Karpas-422 (cell line): ENCODE measurements at places on chromosomes 1 and 21. TPM values are rescaled to one million over a fixed set of nuclear protein-coding genes. Genes with fewer than 3 reads are reported as not detected.

- no peak for DNase-seq
These were observed 79.5 kb upstream of the GREM2 start for GRCh38 chr1:240691501-240691900.

- no peak for DNase-seq
These were observed 129.8 kb downstream of the PLPPR5 start for GRCh38 chr1:98874828-98875227.

GRCh38 chr1:221317537-221317936 is 424.4 kb downstream of the DUSP10 start:
- no peak for DNase-seq

- peak; percentile 86 for DNase-seq
These were observed 185.2 kb downstream of the FAF1 start for GRCh38 chr1:50774759-50775351.

DNA sequence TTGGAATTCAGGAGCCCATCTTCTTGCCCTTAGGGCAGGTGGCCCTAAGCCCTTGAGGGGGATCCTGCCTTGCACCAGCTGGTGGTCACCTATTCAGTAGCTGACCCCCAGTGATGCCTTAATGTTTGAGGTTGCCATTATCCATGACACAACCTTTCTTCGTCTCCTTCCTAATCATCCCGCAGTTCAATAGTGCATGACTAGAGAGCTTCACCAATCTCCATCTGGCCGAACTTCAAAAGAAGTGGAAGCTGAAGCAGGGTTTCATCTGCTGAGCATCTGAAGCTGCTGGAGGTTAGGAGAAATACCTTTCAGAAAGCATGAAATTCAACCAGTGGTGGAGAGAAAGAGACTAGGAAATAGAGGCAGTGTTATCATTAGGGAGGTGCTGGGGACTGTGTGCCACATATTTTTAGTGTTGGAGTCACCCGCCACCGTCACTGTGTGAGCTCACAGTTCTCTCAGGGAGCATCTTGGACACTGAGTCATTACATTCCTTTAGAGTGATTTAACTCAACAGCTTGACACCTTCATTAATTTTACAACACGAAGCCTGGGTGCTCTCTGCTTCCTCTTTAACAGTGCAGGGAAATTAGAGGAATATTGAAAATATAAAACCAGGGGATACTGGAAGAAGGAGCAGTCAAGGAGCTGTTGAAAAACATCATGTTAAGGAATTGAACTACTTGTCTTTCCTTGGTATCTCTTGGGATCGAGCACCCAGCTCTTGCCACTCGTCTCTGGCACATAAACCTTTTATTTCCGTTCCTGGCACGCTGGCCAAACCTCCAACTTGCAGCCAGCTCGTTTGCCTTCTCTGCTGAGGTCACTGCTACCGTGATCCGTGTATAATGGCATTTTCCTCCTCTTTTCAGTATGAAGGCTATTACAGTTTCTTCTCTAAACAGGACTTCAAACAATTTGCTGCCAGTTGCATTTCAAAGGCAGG is 53.6 kb downstream of the PEX14 start:
- DNase-seq: no peak

DNA sequence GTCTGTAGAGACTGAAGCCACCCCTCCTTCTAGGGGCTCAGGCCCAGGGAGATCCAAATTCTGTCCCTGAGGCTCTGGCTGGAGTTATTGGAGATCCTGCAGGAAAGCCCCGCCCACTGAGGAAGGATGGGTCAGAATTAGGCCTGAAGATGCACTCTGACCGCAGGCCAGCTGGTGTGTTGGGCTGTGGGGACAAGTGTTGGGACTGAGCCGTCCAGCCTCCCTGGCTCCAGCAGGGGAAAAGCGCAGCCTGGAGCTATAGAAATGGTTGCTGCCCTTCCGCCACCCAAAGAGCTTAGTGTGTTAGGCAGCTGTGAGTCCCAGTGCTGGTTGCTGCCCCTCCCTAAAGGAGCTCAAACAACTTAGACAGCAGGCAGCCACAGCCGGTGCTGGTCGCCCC is 33.0 kb upstream of the PRRX1 start:
- DNase-seq: no peak

DNA sequence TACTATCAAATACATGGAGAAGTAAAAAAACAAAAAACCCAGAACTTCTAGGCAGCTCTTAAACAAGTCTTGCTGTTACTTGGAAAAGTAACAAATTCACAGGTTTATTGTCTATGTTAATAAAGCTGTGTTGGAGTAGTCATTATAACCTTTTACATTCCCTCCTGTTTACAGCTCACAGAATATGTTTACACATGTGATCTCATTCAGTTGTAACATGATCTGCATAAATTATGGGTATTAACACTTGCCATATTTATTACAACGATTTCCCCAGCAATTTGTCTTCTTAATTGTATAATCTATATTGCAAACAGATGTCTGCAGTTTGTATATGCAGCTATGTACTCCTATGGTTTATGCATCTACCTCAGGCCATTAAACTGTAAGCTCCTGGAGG is 28.6 kb downstream of the ERG start:
- DNase-seq: no peak

DNA sequence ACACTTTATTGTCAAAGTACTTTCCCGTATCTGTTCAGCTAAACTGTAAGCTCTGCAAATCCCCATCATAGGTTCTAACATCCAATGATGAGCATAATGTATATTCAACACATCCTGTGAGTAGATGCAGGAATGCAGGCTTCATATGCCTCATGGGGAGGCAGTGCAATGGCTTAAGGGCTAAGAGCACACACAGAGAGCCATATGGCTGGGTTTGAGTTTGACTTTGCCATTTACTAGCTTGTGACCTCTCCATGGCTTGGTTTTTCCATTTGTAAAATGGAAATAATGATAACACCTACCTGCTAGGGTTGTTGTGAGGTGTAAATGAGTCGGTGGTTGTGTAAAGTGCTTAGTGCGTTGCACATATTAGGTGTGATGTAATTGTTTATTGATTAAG is 13.4 kb downstream of the RCSD1 start:
- no peak for DNase-seq

DNA sequence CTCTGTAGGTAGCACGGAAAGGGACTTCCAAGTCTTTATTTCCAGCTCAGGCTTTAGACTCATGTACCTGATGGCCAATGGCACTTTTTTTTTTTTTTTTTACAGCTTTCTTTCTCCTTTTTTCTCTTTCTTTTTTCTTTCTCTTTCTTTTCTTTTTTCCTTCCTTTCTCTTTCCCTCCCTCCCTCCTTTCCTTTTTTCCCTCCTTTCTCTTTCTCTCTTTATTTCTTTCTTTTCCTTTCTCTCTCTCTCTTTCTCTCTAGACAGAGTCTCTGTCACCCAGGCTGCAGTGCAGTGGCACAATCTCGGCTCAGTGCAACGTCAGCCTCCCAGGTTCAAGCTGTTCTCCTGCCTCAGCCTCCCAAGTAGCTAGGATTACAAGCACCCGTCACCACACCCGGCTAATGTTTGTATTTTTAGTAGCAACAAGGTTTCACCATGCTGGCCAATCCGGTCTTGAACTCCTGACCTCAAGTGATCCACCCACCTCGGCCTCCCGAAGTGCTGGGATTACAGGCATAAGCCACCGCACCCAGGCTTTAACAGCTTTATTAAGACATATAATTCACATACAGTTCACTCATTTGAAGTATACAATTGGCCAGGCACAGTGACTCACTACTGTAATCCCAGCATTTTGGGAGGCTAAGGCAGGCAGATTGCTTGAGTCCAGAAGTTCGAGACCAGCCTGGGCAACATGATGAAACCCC is 5.1 kb upstream of the DCAF8 start:
- DNase-seq: no peak

DNA sequence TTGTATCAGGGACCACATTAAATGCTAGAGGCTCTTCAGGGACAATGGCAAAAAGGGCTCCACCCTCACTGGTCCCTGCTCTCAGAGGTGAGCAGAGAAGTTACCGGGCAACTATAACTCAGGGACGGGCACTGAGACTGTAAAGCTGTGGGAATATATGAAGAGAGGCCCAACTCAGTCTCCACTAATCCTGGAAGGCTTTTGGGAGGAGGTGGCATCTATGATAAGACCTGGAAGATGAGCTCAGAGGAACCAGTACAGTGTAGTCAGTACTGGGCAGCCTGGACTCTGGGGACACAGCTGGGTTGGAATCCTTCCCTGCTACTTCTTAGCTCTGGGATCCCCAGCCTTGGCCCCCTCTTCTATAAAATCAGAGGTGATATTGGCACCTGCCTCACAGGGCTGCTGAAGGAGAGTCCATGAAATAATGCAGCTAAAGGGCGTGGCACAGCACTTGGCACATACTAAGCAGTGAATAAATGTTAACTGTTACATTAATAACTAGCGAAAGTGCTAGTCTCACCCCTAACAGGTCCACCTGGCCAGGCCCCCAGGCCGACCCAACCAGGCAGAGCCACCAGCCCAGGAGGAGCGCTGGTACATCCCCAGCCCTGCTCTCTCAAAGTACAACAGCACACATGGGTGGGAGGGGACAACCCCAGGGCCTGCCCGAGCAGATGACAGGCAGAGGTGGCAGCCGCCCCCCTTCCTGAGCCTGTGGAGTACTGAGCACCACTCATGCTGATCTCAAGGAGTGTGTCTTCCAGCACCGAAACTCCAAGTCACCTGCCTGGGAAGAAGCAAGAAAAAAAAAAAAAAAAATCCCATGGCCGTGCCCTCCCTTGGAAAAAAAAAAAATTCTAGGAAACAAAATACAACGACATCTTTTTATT is 62.7 kb downstream of the CASZ1 start:
- no peak for DNase-seq

DNA sequence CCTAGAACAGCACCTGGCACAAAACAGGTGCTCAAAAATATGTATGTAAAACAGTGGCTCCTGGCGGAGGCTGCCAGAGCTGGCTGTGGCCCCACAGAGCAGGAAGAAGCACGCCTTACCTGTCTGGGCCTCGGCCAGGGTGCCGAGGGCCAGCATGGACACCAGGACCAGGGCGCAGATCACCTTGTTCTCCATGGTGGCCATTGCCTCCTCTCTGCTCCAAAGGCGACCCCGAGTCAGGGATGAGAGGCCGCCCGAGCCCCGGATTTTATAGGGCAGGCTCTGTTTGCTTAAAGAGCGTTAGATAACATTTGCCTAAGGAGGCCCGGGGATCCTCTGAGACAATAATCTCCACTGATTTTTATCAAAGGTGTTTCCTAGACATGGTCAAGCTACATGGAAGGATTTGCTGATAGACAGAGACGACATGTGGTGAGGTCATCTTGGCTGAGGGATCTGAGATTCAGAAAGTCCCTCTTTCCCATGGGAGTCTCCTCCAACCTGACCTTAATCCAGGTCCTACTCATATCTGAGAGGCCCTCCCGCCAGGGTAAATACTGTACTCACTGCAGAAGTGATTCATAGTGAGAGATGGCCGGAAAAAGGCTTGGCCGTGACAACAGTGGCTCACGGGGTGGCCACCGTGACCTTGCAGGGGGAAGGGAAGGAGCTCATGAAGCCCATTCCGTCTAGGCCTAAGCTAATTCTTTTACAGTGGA is at the start of gene TFF1:
TSS of gene TFF1 (minus strand) at position 244 of the 719 bp plus-strand sequence. CDS start at position 204, 40 bp downstream.
- no peak for DNase-seq

DNA sequence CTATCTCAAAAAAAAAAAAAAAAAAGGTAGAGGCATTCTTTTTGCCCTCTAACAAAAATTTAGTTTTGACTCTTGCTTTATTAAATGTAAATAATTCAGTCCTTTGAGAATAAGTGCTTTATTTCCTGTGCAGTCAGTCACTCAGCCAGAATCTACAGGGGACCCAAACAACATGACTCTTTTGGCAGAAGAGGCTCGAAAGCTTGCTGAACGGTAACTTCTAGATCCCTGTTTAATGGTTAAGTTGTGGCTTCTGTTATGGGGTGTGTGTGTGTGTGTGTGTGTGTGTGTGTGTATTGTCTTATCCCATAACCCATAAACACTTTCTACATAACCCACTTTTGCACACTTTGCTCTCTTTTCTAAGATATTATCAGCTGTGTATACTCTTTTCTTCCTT is 54.9 kb upstream of the LAMC2 start:
- no peak for DNase-seq

DNA sequence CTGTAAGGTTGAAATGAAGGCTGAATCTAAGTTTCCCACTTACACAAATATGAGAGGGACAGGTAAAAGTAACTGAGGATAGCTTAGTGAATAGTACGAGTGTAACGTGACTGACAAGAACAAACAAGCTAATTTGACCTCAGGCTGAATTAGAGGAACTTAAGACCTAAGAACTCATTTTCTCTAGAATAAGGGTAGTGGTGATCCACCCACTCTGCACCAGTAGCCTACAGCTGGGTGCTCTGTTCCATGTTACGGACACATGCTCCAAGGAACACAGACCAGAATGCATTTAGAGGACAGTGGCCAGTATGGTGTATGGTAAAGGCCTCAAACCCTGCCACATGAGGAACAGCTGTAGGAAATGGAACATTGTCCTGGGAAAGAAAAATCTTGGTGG is 14.9 kb upstream of the TMEM9 start:
- no peak for DNase-seq

The LHX8 gene
- total RNA-seq: not detected in 2 replicates

- DNase-seq: no peak
These were observed 25.9 kb downstream of the IFNAR1 start for GRCh38 chr21:33350676-33351075.

GRCh38 chr1:95041491-95042165 is 31.1 kb downstream of the ALG14 start:
- DNase-seq: peak; percentile 69

DNA sequence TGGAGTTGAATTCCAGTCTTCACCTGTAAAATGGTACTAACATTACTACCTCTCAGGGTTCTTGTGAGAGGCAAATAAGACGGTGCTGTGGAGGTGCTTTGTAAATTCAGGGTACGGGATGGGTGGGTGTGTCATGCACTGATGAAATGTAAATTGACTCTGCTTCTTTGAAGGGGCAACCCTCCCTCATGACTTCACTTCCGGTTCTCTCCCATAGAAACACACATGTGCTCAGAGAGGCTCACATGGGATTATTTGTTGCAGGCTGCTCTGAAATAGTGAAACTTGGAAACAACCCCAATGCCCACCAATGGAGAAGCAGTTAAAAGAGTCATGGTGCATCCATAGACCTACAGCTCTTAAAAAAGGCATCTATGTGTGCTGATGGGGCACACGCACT is 44.9 kb upstream of the SCMH1 start:
- DNase-seq: peak; percentile 57

The LMOD1 gene
- not detected in 2 replicates for total RNA-seq

DNA sequence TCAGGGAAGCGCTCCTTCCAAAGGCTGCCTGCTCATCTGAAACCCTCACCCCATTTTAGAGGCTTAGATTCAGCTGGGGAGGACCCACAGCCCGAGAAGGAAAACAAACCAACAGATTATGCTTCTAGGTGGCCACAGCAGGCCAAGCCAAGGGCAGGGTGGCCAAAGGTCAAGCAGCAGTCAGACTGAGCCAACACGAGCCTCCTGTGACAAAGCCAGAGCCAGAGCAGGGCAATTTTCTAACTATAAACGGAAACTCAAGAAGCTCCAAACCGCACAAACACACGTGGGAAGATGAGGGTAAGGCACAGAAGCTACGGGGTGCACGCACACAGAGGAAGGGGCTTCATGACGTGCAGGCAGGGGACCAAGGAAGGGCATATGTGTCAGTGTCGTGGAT is 64.1 kb downstream of the PLEKHA6 start:
- DNase-seq: no peak

GRCh38 chr1:246647513-246647912 is 76.7 kb upstream of the SCCPDH start:
- DNase-seq: no peak
